ENCODE measurements at places on chromosomes 12 and 14. TPM values are rescaled to one million over a fixed set of nuclear protein-coding genes. Genes with fewer than 3 reads are reported as not detected.

DNA sequence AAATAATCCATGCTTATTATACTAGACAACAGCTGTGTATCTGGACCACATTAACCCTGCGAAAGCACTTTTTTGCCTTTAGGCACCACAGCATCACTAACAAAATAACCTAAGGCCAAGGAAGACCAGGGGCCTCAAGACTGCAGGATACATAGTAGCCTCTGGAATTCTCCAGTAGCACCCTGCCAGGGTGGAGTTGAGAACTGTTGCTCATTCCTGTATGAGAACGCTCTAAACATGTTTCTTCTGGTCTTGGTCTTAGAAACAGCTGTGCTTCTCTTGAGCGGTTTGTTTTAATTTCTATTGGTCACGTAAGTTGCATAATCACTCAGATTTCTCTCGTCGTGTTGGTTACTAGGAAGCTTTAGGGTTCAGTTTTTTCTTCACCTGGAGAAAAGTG is 7.9 kb downstream of the B4GALNT3 start:
- DNase-seq: no peak

The REM2 gene
- total RNA-seq: 8.6 TPM

DNA sequence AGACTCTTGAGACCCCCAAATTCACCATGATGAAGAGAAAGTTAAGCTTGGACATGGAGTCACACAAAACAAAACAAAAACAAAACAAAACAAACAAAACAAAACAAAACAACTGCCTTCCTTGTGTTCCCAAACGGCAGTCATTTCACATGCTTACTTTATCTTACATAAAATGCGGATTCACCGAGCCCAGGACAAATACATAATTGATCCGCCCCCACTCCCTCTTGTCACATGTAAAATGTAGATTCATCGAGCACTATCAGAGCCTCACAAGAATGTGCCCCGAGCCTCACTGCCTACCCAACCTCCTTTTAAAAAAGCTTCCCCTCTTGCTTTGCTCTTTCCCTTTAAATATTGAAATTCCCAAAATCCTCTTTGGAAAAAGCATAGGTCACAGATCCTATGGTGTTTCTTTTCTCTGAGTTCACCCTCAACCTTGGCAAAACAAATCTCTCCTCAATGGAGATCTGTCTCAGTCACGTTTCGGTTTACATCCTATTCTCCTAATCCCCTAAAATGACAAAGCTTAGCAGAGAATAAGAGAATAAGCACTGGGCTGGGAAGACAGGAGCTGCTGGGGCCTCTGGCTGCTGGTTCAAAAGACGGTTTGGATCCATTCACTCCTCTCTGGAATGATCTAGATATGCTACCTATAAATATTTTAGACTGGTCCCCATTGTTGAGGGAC is 83.7 kb downstream of the NINJ2 start:
- no peak for DNase-seq

- DNase-seq: no peak
These were observed 173.4 kb downstream of the PTPRO start for GRCh38 chr12:15495746-15496145.

- DNase-seq: no peak
These were observed 8.3 kb downstream of the ABHD4 start for GRCh38 chr14:22606380-22606779.

The RBP5 gene
- total RNA-seq: not detected

The TMEM30B gene
- total RNA-seq: 11.2 TPM

GRCh38 chr12:25526778-25527177 is 26.3 kb downstream of the LMNTD1 start:
- no peak for DNase-seq

- DNase-seq: no peak
These were observed 48.6 kb upstream of the TBX3 start for GRCh38 chr12:114732426-114733030.

The SETD1B gene
- 35.1 TPM for total RNA-seq

The VIPAS39 gene
- 17.3 TPM for total RNA-seq

- no peak for DNase-seq
These were observed 105.4 kb downstream of the DENND5B start for GRCh38 chr12:31485571-31485970.

The TEX52 gene
- total RNA-seq: not detected

DNA sequence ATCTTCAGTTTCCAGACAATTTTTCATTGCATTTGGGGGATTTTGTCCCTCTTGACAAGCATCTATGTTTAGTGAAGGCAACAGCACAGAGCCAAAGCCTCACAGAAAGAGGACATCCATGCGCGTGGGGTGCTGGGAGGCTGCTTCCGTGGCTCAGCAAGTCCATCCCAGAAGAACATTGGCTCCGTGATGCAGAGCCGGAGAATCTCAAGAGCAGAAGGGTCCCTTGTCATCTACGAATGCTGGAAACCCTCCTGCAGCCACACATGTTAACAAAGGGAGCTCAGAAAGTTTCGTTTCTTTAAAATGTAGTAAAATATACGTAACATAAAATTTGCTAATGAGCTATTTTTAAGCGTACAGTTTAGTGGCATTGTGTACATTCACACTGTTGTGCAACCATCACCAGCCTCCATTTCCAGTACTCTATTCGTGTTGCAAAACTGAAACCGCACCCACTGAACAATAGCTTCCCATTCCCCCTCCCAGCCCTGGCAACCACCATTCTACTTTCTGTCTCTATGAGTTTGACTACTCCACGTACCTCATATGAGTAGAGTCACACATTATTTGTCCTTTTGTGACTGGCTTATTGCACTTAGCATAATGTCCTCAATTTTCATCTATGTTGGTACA is 185.9 kb downstream of the TTC7B start:
- no peak for DNase-seq

DNA sequence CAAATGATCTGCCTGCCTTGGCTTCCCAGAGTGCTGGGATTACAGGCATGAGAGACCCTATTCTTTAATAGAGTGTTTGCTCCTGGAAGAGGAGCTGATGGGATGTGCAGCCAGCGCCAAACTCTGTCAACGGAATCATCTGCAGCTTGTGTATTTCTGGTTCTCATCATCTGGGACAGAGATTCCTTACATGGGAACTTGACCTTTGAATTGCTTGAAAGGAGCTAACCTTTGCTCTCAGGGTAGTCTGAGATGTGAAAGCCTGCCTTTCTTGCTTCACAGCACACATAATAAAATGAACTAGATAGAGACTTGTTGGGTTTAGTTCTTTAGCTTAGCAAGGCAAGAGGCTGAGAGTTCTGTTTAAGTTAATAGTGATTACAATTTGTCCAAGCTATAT is 120.0 kb downstream of the OTOGL start:
- no peak for DNase-seq

GRCh38 chr12:66232263-66232662 is 43.2 kb downstream of the IRAK3 start:
- no peak for DNase-seq

- no peak for DNase-seq
These were observed 117.6 kb upstream of the RASSF8 start for GRCh38 chr12:25840678-25841465.

- no peak for DNase-seq
These were observed 6.1 kb downstream of the KMT2D start for GRCh38 chr12:49054524-49054923.

- no peak for DNase-seq
These were observed 24.8 kb upstream of the MUCL1 start for GRCh38 chr12:54829511-54829910.

DNA sequence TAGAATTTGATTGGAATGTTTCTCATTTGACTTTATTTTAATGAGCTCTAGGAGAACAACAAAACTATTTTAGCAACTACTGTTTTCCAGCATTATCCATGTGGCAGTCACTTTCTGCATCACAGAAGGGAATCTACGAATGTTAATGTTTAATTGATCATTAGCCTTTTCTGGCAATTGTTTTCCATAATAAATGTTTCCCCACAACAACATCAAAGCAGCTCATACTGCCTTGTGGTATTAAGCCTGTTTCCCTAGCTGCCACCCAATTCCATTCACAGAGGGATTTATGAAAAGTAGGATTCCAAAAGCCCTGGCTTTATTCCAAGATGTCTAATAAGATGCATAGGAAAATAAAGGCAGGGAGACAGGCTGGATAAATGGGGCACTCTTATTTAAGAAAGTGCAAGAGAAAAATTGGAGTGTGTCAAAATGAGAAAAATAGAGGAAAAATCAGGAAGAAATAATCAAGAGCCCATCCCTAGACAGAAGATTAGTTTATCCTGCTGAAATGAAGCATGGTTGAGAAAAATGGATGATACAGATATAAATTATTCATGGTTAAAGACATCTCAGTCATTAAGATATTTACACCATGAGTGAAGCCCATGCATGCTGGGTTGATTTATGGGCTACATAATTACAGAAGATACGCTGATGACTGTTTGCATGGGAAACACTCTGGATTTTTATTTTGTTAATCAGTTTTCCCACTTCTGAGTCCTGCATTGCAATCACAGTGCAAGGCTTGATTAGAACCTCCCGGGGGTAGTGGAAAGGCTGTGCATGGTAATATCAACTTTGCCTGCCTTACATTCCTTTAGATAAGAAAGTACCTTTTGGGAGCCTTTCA is 180.3 kb downstream of the HELB start:
- no peak for DNase-seq

GRCh38 chr14:99671235-99672224 is 12.6 kb upstream of the CYP46A1 start:
- no peak for DNase-seq

DNA sequence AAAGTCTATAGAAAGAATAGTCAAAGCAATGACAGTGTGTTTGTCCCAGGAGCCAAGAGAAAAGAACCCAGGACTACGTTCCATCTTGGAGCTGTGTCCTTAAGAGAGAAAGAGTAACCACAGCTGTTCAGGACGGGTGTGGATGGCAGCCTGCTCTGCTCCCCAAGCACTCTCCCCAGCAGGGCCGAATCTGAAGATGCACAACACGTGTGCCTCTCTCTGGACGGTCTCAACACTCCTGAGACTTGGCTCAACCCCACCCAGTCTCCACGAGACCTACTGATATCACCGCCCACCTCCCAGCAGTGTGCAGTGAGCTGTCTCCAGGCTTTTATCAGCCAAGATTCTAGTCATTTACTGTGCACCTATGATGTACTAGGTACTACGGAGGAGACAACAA is 27.3 kb upstream of the ANO2 start:
- DNase-seq: no peak

- no peak for DNase-seq
These were observed 219.7 kb upstream of the TMPO start for GRCh38 chr12:98295681-98296080.

The OR6C4 gene
- total RNA-seq: not detected

DNA sequence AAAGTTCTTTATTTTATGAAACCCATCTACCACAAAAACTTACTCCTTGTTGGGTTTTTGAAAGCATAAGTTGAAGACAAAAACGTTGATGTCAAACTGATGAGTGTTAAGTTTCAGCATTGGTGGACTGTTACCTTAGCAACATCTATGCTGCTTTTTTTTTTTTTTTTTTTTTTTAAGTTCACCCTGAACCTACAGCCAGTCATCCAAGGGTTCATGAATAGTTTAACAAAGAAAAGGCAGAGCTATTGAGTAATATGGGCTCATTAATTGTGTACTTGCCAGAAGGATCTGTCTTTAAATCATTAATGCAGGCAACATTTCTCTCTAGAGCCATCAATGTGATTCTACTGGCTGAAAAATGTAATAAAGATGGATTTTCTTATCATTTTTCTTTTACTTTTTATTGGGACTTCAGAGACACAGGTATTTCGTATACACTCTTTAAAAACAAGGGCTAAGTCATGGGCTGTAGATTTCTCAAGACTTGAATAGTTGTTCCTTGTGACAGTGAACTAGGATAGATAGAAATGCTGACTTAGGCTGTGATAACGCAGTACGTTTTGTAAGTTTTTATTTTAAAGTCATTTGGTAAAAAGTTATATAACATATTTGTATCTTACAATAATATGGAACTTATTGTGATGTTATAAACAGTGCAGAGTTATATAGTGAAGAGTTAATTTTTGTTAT is at the start of gene PTPRQ:
Gene PTPRQ, plus strand, starts transcription at position 262 of the 693 bp plus-strand sequence. Its CDS starts 111 bp downstream, at position 373.
- DNase-seq: no peak

The GARIN6 gene
- not detected for total RNA-seq

DNA sequence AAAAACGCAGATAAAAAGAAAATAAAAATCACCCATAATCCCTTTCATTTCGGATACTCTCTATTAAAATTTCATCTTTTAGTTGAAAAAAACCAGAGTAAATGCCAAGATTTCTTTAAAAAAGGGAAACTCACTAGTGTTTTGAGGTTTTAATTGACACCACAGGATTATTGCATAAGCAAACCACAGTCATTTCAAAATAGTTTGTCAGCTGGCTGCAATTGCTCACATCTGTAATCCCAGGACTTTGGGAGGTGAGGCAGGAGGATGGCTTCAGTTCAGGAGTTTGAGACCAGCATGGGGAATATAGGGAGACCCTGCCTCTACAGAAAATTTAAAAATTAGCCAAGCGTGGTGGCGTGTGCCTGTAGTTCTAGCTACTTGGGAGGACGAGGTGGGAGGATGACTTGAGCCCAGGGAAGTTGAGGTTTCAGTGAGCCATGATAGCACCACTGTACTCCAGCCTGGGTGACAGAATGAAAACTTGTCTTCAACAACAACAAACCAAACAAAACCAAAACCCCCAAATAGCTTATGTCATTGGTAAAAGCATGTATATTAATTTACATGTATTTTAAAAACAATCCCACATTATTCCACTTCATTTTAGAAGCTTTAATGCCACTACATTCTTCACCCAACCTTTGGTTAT is 48.8 kb downstream of the SYNE2 start:
- no peak for DNase-seq

DNA sequence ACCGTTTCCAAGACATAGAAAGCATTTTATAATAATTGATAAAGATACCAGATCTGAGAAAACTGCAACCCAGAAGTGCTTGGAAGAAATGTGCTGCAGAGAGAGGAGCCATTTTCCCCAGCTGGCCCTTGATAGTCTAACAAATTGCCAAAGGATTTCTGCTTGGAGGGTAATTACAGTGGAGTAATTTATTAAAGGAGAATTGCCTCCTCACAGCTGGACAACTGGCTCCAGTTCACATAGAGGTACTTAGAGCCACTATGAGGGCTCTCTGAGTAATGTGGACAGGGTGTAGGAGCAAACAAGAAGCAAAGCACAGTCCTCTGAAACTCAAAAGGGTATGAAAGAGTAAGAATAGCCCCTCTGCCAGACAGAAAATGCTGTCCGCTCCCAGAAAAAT is 335.6 kb downstream of the SYT1 start:
- no peak for DNase-seq

- no peak for DNase-seq
These were observed 18.7 kb upstream of the YBX3 start for GRCh38 chr12:10741845-10742244.

The CNTN1 gene
- total RNA-seq: not detected

GRCh38 chr14:21475767-21476522 is 814 bp downstream of the RAB2B start:
- DNase-seq: no peak

DNA sequence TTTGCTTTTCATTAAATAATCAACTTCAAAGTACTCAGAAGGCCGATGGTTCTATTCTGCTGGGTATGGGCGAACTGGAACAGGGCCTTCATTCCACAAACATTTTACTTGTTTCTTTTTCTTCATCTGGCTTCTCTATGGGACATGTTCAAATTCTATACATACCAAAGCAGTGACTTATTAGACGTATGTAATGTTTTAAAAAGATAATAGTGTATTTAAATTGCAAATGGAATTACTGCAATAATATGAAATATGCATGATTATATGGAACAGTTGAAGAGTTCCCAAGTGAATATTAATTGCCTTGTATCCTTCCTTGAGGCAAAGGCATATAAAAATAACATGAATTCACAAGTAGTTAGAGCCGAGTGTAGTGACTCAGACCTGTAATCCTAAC is 75.5 kb downstream of the FAR2 start:
- DNase-seq: no peak

The ITPR2 gene
- total RNA-seq: 70.8 TPM

The CLECL1 gene
- total RNA-seq: not detected
